Testis (tissue), 5 donors: ENCODE measurements at places on chromosomes 12 and 14. TPM values are rescaled to one million over a fixed set of nuclear protein-coding genes. Genes with fewer than 3 reads are reported as not detected.

Gene PKP2
- total RNA-seq, result 22.3 TPM

DNA sequence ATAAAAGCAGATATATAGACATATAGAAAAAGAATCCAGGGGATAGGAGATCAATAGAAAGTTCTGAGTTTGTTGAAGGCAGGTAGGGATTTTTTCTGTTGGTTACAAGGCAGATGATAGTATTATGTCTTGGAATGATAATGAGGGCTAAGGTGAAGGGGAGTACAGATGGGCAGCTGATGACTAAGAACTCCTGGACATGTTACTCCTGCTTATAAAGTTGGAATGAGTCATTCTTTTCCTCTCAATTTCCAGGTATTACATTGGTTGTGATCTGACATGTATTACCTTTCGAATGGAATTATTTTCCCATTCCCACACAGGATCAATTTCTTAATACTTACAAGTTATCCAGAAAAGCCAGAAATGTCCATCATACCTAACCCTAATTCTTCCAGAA lies 545.2 kb upstream of the MGAT4C start:
- no peaks in the 10 kb centered on the region for H3K4me1 ChIP-seq
- H3K27ac ChIP-seq, result no peak overlapping the region
- no peaks in the 10 kb centered on the region for H3K36me3 ChIP-seq

Gene RNF212B
- total RNA-seq, result 5.4 TPM

DNA sequence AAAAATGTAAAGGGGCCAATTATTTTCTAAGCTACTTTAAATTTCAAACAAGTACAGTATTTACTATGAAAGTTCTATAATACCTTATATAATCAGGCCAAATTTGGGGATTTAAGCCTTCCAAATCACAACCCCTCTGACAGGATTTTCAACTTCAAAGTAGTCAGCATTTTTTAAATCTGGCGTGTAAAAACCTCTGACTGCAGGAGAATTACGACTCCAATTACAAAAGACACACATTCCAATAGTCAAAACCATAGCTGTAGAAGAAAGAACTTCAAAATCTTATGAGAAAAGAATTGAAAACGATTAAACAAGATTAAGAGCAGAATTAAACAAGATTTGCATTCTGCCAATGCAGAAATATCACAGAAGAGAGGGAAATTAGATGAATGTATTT lies 12.7 kb downstream of the OSBPL8 start:
- H3K27ac ChIP-seq, result no peak overlapping the region
- no peak for DNase-seq
- H3K36me3 ChIP-seq, result no peaks in the 10 kb centered on the region
- H3K4me3 ChIP-seq, result no peak overlapping the region

DNA sequence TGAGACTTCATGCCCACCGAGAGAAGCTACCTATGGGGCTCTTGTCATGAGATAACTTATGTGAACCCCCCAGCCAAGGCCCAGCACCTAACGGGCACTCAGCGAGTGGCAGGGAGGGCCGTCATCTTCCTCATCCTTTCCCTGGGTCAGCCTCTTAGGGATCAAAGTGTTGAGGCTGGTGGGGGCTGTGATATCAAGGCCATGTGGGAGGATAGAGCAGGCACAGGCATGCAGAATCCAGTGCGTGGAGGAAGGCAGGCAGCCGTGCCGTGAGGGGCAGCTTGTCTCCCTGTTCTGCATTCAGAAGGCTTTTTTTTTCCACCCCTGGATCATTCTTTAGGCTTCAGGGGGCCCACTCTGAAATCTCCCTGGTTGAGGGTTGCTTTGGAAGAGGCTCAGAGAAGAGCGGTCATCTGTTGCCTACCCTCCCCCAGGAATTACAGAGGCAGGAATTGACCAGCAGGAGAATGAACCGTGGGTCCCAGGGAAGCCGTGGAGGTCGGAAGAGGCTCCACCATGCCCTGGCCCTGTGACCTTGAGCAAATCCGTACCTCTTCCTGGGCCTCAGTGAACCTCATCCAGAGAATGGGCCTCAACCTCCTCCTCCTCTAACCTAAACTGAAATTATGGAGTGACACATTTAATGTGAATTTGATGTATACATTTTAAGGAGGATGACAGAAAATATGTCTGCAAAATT lies 62.8 kb downstream of the BEGAIN start:
- peaks cover 5% of the 10 kb centered on the region for H3K4me1 ChIP-seq
- H3K27ac ChIP-seq, result no peak overlapping the region
- DNase-seq, result no peak
- no peak overlapping the region for H3K4me3 ChIP-seq

Gene CCDC175
- 1.4 TPM for total RNA-seq

GRCh38 chr14:98591161-98591560 lies 680.8 kb downstream of the BCL11B start:
- H3K4me3 ChIP-seq, result no peak overlapping the region
- no peaks in the 10 kb centered on the region for H3K36me3 ChIP-seq
- H3K27me3 ChIP-seq, result no peaks in the 10 kb centered on the region
- no peaks in the 10 kb centered on the region for H3K4me1 ChIP-seq
- no peak overlapping the region for H3K27ac ChIP-seq

Gene PTPRR
- 0.43 TPM for total RNA-seq

DNA sequence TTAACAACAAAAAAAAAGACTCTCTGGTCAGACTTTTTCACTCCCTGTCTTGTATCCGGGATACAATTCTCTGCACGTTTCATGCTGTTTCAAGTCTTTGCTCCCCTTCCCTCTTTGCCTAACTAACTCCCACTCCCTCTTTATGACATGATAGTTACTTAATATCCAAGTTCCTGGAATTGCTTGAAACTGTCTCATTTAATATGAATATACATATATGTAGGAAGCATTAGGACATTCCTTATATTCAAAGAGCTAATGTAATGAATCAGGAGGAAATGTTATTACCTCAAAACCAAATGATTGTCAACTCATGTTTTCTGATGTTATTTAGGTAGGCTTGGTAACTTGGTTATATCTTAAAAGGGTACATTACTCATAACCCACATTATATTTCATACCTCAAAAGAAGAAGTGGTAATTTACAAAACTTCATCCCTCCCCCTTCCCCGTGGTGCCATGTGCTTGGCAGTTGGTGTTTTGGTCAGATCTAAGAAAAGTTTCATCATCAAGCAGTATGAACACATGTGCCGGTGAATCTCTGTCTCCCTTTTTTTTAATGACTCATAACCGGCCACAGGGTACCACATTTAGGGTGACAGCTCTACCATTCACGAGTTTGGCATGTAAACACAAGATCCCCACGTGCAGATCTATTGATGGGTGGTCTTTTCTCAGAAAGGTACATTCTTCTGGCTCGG lies 56.5 kb downstream of the HCAR2 start:
- DNase-seq, result no peak
- no peak overlapping the region for H3K4me3 ChIP-seq
- no peaks in the 10 kb centered on the region for H3K27me3 ChIP-seq
- no peaks in the 10 kb centered on the region for H3K36me3 ChIP-seq
- no peaks in the 10 kb centered on the region for H3K4me1 ChIP-seq

- no peak overlapping the region for H3K4me3 ChIP-seq
- no peaks in the 10 kb centered on the region for H3K27me3 ChIP-seq
- H3K27ac ChIP-seq, result no peak overlapping the region
- no peaks in the 10 kb centered on the region for H3K4me1 ChIP-seq
Observed at GRCh38 chr12:100901266-100901665, 106.7 kb downstream of the ANO4 start.

Gene TAS2R7
- total RNA-seq, result not detected

Gene JAG2
- 20.4 TPM for total RNA-seq

Gene CD163
- total RNA-seq, result 67.5 TPM

GRCh38 chr14:104434214-104435076 lies 145.1 kb upstream of the C14orf180 start:
- DNase-seq, result no peak
- H3K27ac ChIP-seq, result no peak overlapping the region
- H3K4me3 ChIP-seq, result no peak overlapping the region
- peaks cover 9% of the 10 kb centered on the region for H3K4me1 ChIP-seq

DNA sequence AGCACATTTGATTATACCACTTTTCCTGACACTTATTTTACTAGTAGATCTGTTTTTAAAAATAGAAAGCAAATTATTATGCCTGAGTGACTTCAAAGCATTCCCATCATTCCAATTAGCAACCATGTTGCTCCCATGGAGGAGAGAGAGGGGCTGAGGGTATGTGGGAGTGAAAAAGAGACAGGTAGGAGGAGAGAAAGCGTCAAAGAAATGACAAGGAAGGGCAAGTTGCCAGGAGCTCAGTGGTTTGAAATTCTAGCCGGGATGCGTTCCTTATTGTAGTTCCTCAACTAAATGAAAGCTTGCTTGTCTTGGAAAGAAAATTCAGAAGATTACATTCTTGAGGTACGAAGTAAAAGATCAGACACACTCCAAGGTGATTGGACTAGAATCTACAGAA lies 92.4 kb upstream of the PKP2 start:
- no peaks in the 10 kb centered on the region for H3K4me1 ChIP-seq
- H3K4me3 ChIP-seq, result no peak overlapping the region
- no peak overlapping the region for H3K27ac ChIP-seq
- no peaks in the 10 kb centered on the region for H3K27me3 ChIP-seq
- H3K36me3 ChIP-seq, result no peaks in the 10 kb centered on the region

DNA sequence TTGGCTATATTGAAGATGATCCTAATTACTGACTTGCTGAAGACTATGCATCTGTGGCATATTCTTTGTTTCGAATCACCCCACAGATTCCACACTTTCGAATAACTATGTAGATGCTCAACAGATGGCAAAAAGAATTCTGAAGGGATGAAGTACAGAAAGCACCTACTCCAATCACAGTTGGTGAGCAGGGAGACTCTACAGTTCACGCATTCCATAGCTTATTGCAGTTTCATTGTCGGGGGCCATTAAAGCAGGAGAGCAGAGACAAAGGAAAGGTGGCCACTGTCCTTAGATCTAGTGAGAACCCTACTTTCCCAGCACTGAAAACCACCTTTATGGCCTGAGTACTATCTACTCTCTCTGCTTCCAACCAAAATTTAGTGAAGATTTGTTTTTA lies 191.9 kb downstream of the STXBP6 start:
- no peaks in the 10 kb centered on the region for H3K36me3 ChIP-seq
- H3K27ac ChIP-seq, result no peak overlapping the region
- no peaks in the 10 kb centered on the region for H3K4me1 ChIP-seq
- no peak overlapping the region for H3K4me3 ChIP-seq

Gene SERPINA5
- total RNA-seq, result 940 TPM

Gene IFT43
- total RNA-seq, result 55.1 TPM

Gene WIF1
- total RNA-seq, result 0.87 TPM

- H3K27me3 ChIP-seq, result no peaks in the 10 kb centered on the region
- no peaks in the 10 kb centered on the region for H3K4me1 ChIP-seq
- H3K27ac ChIP-seq, result no peak overlapping the region
- no peaks in the 10 kb centered on the region for H3K36me3 ChIP-seq
Observed at GRCh38 chr14:75794615-75795038, 133.6 kb downstream of the TTLL5 start.

DNA sequence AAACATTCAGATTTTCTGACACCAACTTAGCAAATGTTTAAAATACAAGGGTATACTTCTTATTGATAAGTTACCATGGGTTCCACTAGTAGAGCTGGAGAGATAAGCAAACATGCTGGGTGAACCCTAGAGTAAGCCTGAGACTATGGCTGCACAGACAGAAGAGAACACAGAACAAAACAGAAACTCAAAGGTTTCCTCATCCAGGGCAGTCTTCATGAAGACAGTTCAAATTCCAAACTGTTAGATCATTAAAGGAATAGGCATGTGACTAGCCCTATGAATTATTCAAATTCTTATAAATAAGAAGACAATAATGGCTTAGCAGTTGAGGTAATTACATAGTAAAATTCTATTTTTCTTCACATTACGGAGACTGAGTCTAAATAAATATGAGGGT lies 28.1 kb downstream of the BTBD7 start:
- H3K27me3 ChIP-seq, result no peaks in the 10 kb centered on the region
- H3K27ac ChIP-seq, result no peak overlapping the region
- no peak for DNase-seq
- no peak overlapping the region for H3K4me3 ChIP-seq

Gene PLEKHG7
- 0.06 TPM for total RNA-seq

GRCh38 chr12:7832059-7832696 lies 40.5 kb downstream of the SLC2A14 start:
- H3K27ac ChIP-seq, result no peak overlapping the region
- no peaks in the 10 kb centered on the region for H3K4me1 ChIP-seq
- no peaks in the 10 kb centered on the region for H3K27me3 ChIP-seq
- peak; percentile 47 for DNase-seq

- H3K4me1 ChIP-seq, result no peaks in the 10 kb centered on the region
- no peaks in the 10 kb centered on the region for H3K36me3 ChIP-seq
- H3K4me3 ChIP-seq, result no peak overlapping the region
- no peak overlapping the region for H3K27ac ChIP-seq
- DNase-seq, result no peak
- no peaks in the 10 kb centered on the region for H3K27me3 ChIP-seq
Observed at GRCh38 chr12:128594521-128594920, 229.2 kb downstream of the SLC15A4 start.

- H3K36me3 ChIP-seq, result no peaks in the 10 kb centered on the region
- no peak overlapping the region for H3K4me3 ChIP-seq
- no peaks in the 10 kb centered on the region for H3K27me3 ChIP-seq
- no peaks in the 10 kb centered on the region for H3K4me1 ChIP-seq
- H3K27ac ChIP-seq, result no peak overlapping the region
Observed at GRCh38 chr12:50317203-50317602, 33.9 kb upstream of the LIMA1 start.

- no peaks in the 10 kb centered on the region for H3K27me3 ChIP-seq
- no peak overlapping the region for H3K27ac ChIP-seq
- H3K36me3 ChIP-seq, result no peaks in the 10 kb centered on the region
- H3K4me3 ChIP-seq, result peak overlapping the region; percentile 31
- no peaks in the 10 kb centered on the region for H3K4me1 ChIP-seq
- peak; percentile 64 for DNase-seq
Observed at GRCh38 chr12:115451780-115452736, 768.1 kb upstream of the TBX3 start.

- H3K27ac ChIP-seq, result no peak overlapping the region
- no peaks in the 10 kb centered on the region for H3K36me3 ChIP-seq
- DNase-seq, result no peak
- no peak overlapping the region for H3K4me3 ChIP-seq
Observed at GRCh38 chr14:68027276-68027675, 207.7 kb downstream of the RAD51B start.

GRCh38 chr14:72755766-72756165 lies 138.1 kb downstream of the DPF3 start:
- DNase-seq, result no peak
- H3K4me1 ChIP-seq, result no peaks in the 10 kb centered on the region
- H3K27me3 ChIP-seq, result no peaks in the 10 kb centered on the region
- H3K36me3 ChIP-seq, result no peaks in the 10 kb centered on the region
- H3K27ac ChIP-seq, result no peak overlapping the region
